Stimulated activated CD4-positive, alpha-beta T cell treated with anti-CD3 and anti-CD28 coated beads, Interleukin-15, amount 100 ng/mL, for 1 hour (primary cell): ENCODE measurements at places on chromosomes 13 and 19.

DNA sequence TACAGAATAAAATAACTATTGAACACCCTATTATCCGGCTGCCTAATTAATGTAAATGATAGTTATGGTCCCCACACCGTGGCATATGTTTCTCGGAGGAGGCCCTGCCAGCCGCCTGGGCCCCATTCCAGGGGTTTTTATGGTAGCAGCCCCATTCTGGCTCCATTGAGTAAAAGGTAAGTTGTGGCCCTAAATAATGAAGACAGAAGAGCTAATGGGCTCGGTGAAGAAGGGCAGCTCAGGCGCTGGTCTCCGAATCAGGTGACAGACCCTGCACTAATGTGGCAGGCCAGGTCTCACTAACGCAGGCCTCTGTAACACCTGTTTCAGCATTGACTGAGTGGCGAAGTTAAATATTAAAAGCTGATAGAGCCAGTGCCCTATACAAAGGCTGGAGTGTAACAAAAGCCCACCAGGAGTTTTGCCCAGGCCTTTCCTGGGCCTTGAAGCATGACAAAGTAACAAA is 19.1 kb downstream of the POP4 start:
- DNase-seq: no peak

DNA sequence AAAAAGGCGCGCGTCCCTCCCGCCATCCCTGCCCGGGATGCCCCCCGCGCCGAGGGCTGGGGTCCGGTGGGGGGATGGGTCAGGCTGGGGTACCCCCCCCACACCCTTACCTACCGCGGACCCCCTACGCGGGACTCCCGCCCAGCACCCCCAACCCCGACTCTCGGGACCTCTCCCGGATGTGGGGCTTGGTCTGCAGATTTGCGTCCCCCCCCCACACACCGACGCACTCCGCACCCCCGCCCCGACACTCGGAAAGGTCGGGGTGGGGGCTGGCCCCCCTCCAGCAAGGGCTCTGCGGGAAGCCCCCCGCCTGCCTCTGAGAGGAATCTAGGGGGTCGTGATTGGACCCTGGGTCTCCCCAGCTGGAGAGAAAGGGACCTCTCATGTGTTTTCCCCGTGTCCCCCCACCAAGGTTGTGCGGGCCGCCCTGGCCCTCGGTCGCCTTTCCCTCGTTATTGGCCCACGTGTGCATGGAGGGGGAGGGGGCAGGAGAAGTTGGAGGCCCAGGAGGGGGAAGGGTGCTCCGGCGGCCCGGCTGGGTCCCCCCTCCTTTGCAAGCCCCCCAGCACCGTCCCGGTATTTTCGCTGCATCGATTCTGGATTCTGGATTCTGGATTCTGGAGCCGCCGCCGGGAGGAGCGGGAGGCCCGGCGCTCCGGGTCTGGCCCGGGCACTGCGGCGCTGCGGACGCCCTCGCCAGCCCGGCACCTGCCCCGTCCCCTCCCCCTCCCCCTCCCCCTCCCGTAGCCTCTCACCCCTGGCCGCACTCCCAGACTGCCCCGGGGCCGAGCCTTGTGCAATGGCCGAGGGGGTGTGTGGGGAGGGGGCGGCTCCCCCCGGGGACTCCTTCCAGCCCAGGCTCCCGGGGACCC is 607 bp downstream of the NFIC start:
- no peak for DNase-seq

DNA sequence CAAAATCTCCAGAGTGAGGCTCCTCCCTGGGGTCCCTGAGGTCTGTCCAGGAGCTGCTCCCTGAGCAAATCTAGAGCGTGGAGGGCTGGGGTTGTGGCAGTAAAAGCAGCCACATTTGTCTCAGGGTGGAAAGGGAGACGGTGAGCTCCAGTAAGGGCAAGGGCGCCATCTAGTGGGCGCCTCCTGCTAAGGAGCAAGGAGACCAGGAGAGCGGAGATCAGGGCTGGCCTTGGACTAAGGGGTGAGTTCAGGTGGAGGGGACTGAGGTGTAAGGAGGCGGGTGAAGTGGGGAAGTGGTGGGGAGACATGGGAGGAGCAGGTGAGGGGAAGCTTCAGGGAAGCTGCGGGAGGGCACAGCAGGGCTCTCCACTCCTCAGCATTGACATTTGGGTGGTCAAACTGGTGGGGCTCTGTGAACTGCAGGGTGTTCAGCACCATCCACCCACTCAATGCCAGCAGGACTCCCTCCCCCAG is 5.3 kb upstream of the CEACAM21 start:
- peak; percentile 78 for DNase-seq

GRCh38 chr13:96388598-96388997 is 298.7 kb downstream of the HS6ST3 start:
- DNase-seq: no peak

DNA sequence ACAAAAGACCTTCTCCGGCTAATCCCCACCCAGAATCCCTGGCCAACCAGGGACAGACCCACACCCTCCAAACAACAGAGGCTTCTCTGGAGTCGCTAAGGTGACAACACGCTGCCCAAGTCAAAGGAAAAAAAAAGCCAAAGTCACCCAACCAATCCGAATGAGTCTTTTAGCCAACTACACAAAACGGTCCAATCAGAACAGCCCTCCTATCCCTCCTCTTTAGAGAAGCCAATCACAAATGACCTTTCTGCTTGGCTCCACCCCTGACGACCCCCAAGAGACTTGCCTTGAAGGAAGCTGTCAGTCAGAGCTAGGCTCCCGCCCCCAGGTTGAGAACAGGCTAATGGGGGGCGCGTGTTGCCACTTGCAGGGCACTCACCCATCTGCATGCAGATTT is 6.6 kb upstream of the FBXW9 start:
- no peak for DNase-seq

DNA sequence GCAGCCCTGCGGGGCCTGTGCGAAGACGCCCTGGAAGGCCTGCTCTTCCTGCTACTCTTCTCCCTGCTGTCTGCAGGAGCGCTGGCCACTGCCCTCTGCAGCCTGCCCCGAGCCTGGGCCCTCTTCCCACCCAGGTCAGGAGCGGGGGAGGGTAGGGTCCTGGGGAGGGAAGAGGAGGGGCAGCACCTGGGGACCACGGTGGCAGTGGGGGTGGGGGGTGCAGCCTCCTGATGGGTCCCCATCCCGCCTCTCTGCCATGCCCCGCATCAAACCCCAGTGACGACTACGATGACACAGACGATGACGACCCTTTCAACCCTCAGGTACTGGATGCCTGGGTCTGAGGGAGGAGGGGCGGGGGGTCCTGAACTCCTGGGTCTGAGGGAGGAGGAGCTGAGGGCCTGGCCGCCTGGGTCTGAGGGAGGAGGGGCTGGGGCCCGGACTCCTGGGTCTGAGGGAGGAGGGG is 13.4 kb upstream of the LENG8 start:
- DNase-seq: no peak

- no peak for DNase-seq
Measured at GRCh38 chr13:48159826-48160225, 64.9 kb upstream of the MED4 start.

GRCh38 chr13:50685491-50685890 is 158.0 kb downstream of the DLEU7 start:
- no peak for DNase-seq

DNA sequence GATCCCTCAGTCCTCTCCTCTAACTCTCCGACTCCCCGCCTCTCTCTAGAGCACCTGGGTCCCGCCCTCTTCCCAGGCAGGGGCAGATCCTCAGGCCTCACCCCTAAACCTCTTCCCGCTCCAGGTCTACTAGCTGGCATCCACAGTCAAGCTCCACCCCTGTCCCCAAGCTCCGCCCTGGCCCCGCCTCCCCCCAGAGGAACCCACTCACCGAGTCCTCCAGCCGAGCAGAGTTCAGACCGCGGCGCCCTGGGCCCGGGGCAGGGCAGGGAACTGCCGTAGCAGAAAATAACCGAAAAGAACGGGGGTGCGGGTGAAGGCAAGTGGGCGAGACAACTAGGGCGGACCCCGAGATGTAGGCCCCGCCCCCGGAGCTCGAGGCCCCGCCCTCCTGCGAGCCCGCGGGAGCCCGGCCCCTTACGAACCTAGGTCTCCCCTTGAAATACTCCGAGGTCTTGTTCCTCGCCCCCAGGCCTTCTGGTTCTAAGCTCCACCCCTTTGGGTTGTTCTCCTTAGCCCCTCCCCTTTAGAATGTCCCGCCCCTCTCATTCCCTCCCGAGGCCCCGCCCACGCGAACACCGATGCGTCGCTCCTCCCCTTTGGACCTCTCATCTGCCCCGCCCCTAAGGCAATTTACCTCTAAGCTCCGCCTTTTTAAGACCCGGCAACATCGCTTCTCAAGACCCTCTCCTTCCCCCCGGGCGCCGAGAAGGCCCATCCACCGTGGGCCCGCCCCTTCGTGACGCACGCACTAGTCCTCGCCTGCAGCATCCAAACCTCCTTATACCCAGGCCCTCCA is at the start of gene GGN:
Gene GGN (minus strand): TSS at position 485 of the 799 bp plus-strand sequence. CDS start 773 bp downstream, outside the sequence.
- DNase-seq: peak; percentile 55

- DNase-seq: no peak
Measured at GRCh38 chr13:26508885-26509284, 48.6 kb upstream of the WASF3 start.

GRCh38 chr13:107475753-107476453 is 739.4 kb downstream of the LIG4 start:
- DNase-seq: no peak

DNA sequence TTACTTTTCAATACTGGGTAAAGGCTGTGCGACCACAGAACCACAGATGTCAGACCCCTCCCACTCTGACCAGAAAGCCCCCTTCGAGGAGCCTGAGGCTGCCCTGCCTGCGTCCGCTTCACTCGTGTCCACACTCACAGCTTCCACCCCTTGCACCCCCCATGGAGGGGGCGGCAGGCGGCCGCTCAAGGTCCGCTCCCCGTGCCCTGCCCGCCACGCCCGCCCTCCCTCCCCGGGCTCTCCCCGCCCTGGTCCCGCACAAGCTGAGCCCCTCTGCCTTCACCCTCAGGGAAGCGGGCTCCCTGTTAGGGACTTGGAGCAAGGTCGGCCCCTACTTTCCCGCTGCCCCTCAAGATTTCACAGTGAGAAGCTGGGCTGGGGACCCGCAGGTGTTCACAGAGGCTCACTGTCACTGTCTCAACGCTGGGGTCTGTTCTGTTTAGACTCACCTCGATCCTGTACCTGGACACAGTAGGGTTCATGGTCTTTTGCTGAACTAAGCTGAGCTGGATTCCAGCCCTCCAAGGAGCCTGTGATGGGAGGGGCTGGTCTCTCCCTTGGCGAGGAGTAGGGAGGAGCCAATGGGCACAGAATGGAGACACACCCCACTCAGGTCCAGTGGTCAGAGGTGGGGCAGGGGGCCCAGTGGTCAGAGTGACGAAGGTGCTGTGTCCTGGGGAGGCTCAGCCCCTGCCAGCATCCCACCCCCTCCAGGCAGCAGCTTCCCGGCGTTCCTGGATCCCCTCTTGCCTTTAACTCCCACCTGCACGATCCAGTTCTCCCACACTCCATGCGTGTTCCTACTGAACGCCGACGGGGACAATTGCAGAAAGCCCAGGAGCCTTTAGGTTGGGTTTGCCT is 69.5 kb downstream of the SPACA7 start:
- no peak for DNase-seq

- no peak for DNase-seq
Measured at GRCh38 chr13:53092931-53093330, 64.3 kb downstream of the OLFM4 start.

- DNase-seq: no peak
Measured at GRCh38 chr19:33450689-33451088, 70.9 kb downstream of the PEPD start.
